Prostate gland (tissue), 2 donors: ENCODE measurements at places on chromosomes 6 and 20. TPM values are rescaled to one million over a fixed set of nuclear protein-coding genes. Genes with fewer than 3 reads are reported as not detected.

DNA sequence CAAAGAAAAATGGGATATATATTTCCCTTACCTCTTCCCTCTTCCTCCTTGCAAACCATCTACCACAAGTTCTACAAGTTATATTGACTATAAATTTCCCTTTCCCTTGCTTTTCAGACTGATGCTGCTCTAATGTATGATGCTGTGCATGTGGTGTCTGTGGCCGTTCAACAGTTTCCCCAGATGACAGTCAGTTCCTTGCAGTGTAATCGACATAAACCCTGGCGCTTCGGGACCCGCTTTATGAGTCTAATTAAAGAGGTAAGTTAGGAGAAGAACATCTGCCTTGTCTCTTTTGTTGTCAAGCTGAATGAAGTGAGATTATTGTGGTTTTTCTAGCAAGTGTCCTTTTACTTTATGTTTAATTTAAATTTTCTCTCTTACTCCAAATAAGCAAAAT, 406.0 kb downstream of the GRIK2 start:
- H3K4me1 ChIP-seq = no peaks in the 10 kb centered on the region
- H3K27me3 ChIP-seq = no peaks in the 10 kb centered on the region
- DNase-seq = no peak
- no peak overlapping the region for H3K4me3 ChIP-seq
- no peak overlapping the region for H3K27ac ChIP-seq

GRCh38 chr20:34510575-34510974, 5.6 kb upstream of the DYNLRB1 start:
- H3K4me3 ChIP-seq = no peak overlapping the region
- no peaks in the 10 kb centered on the region for H3K27me3 ChIP-seq
- no peaks in the 10 kb centered on the region for H3K4me1 ChIP-seq
- no peak for DNase-seq
- no peaks in the 10 kb centered on the region for H3K36me3 ChIP-seq

- DNase-seq = no peak
- H3K27ac ChIP-seq = no peak overlapping the region
- no peaks in the 10 kb centered on the region for H3K36me3 ChIP-seq
- H3K4me1 ChIP-seq = no peaks in the 10 kb centered on the region
- H3K4me3 ChIP-seq = no peak overlapping the region
- no peaks in the 10 kb centered on the region for H3K27me3 ChIP-seq
These were observed 111.0 kb upstream of the FAM184A start for GRCh38 chr6:119189498-119189897.

DNA sequence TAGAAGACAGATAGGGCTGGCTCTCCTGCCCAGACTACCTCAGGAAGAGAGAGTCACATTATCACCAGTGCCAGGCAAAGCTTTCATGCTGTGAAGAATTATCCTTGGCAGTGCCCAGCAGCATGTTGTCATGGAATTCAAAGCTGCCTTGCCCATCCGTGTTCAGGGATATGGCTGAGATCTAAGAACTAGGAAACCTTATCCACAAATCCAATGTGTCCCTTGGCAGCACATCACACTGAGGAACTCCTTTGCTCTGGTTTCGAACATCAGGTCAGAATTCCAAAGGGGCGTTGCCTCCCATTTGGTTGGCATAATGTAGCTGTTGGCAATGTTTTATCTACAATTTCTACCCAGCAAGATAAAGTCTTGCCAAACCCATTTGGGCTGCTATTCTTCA, 52.7 kb downstream of the ADGRF1 start:
- H3K27ac ChIP-seq = no peak overlapping the region
- peaks cover 8% of the 10 kb centered on the region for H3K4me1 ChIP-seq
- no peak for DNase-seq
- no peak overlapping the region for H3K4me3 ChIP-seq
- no peaks in the 10 kb centered on the region for H3K27me3 ChIP-seq

DNA sequence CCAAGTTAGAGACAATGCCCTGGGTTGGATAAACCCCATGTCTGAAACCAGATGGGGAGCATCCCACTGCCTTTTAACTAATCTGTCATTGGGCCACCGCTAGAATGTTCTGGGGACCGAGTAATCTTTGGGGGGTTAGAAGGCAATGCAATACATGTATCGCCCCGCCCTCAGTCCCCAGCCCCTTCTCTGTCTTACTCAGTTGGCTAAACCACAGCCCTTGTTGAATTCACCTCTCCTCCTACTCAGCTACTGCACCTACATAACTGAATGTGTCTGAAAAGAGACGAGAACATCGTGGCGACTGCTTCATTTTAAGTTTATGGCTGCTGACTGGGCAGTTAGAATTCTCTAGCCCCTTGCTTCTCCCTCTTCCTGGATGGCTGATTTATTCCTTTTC, 15.1 kb upstream of the CCR6 start:
- H3K4me1 ChIP-seq = no peaks in the 10 kb centered on the region
- no peak overlapping the region for H3K4me3 ChIP-seq
- H3K36me3 ChIP-seq = no peaks in the 10 kb centered on the region
- H3K27me3 ChIP-seq = no peaks in the 10 kb centered on the region
- H3K27ac ChIP-seq = no peak overlapping the region

- H3K4me3 ChIP-seq = no peak overlapping the region
- no peaks in the 10 kb centered on the region for H3K27me3 ChIP-seq
- H3K27ac ChIP-seq = no peak overlapping the region
- H3K36me3 ChIP-seq = no peaks in the 10 kb centered on the region
- DNase-seq = no peak
These were observed 98.1 kb downstream of the NFATC2 start for GRCh38 chr20:51444467-51444866.

CCN2 gene
- total RNA-seq = 120 TPM

FAM217A gene
- not detected for total RNA-seq

DAAM2 gene
- 41.3 TPM for total RNA-seq
